GM19239 (cell line): ENCODE measurements at places on chromosomes 12 and 14.

- no peak for DNase-seq
Measured at GRCh38 chr12:123268850-123269249, 2.8 kb downstream of the CDK2AP1 start.

GRCh38 chr12:77226368-77226767, 161.0 kb upstream of the E2F7 start:
- DNase-seq: no peak

GRCh38 chr12:45034861-45035265, 16.0 kb downstream of the DBX2 start:
- DNase-seq: no peak

- DNase-seq: no peak
Measured at GRCh38 chr12:3944620-3945019, 71.4 kb upstream of the PARP11 start.

GRCh38 chr14:29953501-29953900, 25.9 kb upstream of the PRKD1 start:
- no peak for DNase-seq

DNA sequence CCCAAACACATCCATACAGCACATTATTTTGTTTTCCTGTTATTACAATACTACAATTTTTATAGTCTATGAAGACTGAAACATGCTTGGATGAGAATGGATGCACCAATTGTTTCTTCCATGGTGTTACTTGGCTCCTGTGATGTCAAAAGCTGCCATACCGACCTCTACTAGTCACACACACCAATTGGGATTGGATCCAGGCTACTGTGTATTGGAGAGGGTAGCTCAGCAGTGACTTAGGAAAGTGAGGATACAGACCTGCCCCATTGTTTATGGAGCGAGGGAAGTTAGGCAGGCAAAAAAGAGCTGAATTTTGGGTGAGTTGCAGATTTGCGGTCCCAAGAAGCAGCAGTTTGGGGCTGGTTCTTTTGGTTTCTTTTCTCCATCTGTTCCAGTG, 30.8 kb upstream of the AKAP6 start:
- no peak for DNase-seq

DNA sequence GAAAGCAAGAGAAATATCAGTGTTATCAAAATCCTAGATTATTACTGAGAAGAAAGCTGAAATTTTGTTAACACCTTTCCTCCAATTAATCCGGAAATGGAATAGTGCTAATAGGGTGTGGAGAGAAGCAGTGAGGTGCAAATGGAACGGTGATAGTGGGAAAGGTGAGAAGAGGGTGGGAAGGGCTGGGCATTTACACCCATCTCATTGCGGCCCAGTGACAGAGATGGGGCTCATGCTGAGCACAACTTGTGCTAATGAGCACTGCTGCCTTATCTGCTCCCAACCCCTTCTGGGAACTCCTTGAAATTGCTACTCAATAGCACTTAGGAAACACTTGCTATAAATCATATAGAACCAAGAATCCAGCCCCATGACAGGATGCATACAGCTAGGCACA, 94.4 kb downstream of the PTPRR start:
- DNase-seq: no peak

DNA sequence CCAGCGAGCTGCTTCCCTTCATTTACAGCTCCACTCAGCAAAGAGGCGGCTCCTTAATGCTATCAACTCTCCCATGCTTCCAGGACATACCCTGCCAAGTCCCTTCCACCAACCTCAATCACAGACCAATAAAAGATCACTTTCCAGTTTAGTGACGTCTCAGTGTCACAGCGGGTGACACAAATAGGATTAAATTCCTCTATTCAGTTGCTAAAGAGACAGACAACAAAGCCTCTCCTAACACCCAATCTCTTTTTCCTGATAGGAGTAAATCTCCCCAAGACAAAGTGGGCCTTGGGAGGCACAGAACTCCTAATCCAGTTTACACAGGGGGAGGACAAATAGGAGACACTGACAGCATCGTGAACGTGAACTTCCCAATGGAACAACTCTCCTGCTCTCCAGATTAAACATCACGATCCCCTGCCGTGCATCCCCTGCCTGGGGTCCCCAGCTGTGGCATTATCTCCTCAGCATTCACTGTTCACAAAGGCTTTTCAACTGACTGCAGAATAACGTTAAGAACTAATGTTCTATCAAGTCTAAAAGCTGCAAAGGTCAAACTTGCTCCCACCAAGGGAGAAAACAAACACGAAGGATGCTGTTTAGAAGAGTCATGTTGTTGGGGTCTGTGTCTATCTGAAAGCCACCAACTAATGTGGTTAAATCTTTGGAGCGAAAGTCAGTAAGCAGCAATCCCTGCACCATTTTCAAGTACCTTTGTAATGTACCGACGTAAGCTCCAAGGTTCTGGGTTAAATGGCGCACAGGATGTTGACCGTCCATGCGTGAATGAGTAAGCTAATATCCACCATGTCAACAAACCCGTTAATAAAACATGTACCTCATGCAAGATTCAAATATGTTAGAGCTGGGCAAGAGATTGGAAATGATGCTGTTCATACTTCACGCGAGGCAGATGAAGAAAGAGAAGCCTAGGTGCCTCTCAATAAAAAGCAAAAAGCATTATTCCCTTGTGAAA, 31.5 kb downstream of the TMEM132D start:
- DNase-seq: no peak

DNA sequence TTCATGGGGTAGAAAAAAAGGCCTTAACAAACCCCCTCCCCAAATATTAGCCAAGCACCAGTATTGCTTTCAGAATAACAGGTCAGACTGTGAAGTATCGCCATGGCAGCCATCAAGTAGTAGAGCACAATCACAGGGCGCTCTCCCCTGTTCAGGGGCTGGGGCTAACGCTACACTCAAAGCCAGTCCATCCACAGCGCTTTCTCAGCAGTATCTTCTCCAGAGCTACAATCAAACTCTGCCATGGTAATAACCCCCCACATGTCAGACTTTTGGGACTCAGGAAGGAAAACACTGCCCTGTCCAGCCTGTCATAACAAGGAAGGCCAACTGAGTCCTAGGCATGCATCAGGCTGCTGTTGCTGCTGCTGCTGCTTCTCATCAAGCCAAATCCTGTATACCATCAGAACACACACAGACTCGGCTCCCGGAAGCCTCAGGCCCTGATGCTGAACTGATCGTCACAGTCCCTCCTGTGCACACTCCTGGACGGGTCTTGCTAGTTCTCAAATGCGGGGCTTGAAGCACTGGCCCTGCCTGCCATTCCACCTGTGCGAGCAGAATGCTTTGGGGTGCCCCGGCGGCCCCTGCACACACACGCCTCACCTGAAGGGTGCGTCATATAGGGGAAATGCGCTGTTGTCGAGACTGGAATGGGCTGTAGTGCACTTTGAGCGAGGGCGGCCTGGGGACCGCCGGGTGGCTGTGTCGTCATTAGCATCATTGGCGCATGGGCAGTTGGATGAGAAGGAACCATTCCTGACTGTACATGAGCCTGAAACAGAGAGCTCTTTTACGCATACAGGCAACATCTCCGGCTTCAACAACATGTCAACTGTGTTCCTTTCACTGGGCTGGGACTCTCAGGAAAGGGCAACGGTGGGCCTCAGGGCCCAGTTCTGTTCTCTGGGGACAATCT, 47.6 kb downstream of the SH2B3 start:
- DNase-seq: no peak

- DNase-seq: no peak
Measured at GRCh38 chr12:23816394-23816851, 133.0 kb downstream of the SOX5 start.

DNA sequence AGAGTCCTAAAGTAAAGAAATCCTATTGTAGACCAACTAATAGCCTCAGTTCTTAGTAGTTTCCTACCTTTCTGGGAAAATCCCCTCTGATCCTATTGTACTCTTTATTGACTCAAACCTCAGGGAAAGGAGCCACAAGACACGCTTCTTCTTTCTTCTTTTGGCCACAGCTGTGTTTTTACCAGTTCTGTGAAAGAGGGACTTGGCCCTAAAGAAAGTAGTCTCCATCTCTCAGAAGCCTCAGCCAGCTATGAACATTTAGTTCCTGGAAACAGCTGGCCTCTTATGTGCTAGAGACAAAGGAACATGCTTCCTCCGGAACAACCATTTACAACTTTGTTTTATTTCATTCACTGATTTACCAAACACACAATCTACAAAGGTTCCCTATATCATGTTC, 66.1 kb upstream of the ARID2 start:
- no peak for DNase-seq

DNA sequence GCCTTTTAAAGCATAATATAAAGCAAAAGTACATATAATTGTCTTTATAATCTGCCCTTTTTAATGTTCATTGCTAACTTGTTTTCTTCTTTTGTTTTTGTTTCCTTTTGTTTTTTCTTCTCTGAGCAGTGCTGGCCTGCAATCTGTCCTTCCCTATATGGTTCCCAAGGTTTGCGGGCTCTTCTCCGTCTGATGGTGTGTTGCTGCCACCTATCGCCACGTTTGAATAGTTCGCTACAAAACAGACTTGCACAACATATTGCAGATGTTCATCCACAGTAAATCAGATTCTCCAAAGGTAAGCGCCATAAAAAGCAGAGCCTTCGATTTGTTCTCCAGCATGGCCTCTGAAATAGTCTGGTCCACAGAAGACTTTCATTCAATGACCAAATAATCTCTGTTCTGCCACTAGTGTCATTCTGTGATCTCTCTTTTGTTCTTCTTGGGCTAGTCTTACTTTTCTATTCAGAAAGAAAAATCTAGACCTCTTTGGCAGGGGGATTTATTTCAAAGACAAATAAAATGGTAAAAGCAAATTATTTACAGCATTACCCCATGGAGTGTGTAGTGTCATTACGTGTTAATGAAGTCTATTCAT, 33.5 kb downstream of the C12orf50 start:
- DNase-seq: peak; percentile 4

DNA sequence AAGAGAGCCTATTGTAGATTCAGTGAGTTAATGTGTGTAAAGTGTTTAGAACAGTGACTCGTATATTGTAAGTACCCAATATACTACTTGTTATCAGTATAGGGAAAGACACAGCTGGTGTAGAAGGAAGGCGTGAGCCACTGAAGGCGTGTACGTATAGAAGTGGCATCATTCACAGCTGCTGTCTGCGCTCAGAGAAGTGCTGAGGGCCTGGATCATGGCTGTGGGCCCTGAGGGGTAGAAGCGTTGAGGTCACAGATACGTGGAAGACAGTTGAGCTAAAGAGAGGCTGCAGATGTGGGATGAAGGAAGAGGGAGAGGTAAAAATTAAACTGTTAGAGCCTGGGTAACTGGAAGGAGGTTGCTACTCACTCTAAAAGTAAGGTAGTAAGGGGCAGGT, 5.9 kb downstream of the C12orf75 start:
- no peak for DNase-seq

DNA sequence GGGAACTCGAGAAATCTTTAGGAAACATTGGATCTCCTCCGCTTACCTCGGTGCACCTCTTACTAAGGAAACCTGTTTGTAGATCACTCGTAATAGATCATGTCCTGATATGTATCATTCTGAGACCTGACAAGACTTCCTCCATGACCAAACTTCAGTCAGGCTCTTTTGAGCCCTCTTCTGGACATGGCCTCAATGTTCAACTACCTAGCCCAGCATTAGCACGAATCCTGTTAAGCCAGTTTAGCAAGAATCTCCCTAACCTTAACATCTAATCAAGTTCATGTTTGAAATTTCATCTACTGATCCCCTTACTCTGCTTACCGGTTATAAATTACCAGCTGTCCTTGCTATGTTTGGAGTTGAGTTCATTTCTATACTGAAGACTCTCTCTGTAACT, 713.9 kb upstream of the USP15 start:
- no peak for DNase-seq

- DNase-seq: no peak
Measured at GRCh38 chr14:60944204-60944603, 36.7 kb downstream of the TRMT5 start.

GRCh38 chr14:104284107-104284592, 145.8 kb downstream of the KIF26A start:
- no peak for DNase-seq

- DNase-seq: no peak
Measured at GRCh38 chr14:51704545-51704944, 52.8 kb downstream of the FRMD6 start.

DNA sequence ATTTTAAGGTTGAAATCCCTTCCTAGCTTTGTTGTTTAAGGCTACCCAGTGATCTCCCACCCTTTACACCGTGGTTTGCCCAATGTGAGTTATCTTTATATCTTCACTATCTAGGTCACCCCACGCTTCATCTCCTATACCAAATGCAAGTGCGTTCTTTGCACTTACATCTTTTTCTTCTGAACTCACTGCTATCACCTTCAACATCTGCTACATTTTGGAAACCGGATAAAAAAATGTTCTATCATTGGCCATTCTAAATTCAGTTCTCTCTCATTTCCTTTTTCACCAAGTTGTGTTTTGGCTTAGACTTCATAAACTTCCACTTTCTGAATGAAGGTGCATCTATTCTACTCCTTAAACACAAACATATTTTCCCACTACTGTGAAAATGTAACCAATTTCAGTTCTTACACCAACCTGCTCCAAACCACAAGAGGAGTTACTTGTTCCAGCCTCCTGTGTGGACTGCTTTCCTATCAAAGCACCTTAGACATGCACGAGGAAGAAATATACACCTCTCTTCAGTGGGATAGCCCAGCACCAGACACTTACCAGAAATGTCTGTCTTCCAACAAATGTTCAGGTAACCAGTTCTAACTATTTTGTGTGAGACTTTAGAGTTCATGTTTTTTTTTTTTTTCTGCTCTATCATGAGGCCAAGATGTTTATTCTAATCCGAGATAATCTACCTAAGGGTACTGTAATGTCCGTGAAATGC, 21.9 kb downstream of the CLEC9A start:
- DNase-seq: no peak

- DNase-seq: no peak
Measured at GRCh38 chr12:58588770-58589169, 331.5 kb downstream of the LRIG3 start.
